ENCODE measurements at places on chromosomes 2 and 18.
A peak's percentile ranks its signal among the peaks of the same experiment; 100 is the strongest.

DNA sequence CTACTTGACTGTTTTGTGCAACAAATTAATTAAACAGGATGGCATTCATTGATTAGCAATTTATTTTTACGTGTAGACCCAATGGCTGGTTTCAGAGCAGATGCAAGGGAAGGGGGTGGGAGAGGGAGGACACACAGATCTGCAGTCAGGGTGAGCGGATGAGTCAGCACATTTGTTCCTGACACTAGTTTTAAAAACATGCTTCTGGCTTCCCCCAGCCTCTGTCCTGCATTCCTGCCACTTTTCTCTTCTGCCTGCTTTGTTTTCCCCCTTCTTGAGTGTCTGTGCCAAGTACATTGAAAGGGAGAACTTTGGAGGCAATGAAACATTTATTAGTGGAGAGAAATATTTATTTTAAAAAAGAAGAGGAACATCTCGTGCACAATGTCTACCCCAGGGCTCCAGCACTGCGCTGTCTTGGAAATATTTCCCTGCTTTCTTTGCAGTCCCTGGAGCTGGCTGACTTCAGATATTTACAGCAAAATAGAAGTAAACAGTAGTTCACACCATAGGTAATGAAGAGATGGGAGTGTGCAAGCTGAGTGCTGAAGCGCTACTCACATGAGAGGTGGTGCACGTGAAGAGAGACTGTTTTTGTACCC is 52.2 kb downstream of the NRP2 start:
- peak; percentile 64 for DNase-seq

GRCh38 chr2:6506859-6507258 is 358.8 kb downstream of the CMPK2 start:
- no peak for DNase-seq

DNA sequence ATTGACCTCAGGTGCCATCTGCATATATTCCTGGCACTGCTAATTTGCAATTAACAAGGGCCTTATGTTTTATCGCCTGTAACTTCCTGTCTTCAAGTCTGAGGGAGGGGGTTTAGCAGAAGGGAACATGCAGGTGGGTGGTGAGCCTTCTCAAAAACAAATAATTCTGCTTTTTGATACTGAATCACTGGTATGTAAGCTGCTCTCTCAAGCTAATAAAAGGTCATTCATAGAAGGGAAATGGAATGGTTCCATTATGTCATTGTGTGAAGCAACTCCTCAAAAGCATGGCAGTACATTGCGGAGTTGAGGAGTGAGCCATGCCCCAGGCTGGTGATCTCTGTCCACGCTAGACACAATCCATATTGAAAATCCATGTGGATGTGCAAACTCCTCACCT is 414.8 kb upstream of the ID2 start:
- no peak for DNase-seq

DNA sequence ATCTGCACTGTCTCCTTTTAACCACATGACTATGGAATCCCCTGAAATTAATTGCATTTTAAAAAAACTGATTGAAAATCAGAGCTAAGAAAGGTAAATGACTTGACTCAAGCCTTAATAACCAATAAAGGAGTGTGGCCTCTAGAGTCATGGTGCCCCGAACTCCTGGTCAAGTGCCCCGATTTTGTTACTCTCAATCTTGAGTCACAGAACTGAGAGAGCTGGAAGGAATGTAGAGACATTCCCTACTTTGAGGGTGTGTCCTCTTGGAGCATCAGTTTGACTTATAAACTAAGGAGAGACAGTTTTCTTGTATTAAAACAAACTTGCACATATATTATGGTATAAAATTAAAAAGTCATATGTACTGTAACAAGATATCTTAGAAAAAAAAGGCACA is 2.4 kb downstream of the WDR43 start:
- DNase-seq: no peak

DNA sequence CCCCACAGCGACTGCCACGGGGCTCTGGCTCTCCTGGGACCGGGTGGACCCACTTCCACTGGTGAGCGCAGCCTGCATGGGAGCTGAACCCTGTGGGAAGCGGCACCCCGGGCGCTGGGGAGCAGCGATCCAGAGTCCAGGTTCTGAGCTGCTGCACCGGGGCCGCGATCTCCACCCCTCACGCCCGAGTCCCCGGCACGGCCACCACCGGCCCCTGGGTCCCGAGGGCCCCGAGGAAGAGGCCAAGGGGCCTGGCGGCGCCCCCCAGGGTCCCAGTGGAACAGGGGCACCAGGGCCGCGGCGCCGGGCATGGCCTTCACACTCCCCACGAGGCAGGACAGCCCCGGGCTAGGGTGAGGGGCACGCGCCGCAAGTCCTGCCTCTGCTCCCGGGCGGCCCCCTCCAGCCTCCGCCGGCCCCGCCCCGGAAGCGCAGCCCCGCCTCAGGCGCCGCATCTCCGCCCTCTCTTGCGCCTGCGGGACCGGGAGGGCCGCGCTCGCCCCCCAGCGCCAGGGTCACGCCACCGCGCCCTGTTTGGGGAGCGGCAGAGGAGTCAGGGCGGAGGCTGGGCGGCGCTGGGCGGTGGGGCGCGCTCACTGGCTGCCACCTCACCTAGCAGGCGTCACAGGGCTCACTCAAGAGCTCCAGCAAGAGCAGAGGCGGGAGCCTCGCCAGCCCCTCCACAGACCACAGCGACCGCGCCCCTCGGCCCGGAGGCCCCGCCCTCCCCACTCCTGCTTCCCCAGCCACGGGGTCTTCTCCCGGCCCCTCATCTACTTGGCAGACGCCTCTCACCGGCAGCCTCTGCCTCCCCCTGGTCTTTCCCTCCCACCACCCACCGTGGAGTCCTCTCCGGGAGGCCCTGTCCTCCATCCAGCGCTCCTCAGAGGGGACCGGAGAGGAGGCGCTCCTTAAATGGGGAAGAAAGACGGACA is 26.8 kb downstream of the THAP4 start:
- DNase-seq: peak; percentile 29

- no peak for DNase-seq
Measured at GRCh38 chr2:130985206-130985780, 108.0 kb downstream of the FAM168B start.

GRCh38 chr18:42289526-42289925 is 334.5 kb downstream of the PIK3C3 start:
- DNase-seq: no peak

DNA sequence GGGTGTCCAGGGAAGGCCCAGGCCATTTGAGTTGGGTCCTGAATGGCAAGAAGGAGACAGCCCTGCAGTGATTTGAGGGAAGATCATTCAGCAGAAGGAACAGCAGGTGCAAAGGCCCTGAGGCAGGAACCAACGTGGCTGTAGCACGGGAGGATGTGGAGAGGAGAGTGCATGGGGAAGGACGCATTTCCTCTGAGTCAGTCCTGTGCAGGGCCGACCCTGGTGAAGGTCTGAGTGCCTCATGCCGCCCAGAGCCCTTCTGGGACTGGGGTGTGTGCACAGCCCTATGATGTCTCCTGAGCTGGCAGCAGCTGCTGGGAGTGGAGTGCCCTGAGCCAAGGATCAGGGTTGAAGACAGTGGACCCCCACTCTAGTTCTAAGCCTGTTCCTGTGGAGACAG is 17.9 kb upstream of the ARHGEF4 start:
- DNase-seq: no peak

- DNase-seq: no peak
Measured at GRCh38 chr2:47321006-47321405, 82.0 kb upstream of the MSH2 start.

GRCh38 chr2:159103411-159103810 is 135.0 kb downstream of the TANC1 start:
- DNase-seq: no peak

DNA sequence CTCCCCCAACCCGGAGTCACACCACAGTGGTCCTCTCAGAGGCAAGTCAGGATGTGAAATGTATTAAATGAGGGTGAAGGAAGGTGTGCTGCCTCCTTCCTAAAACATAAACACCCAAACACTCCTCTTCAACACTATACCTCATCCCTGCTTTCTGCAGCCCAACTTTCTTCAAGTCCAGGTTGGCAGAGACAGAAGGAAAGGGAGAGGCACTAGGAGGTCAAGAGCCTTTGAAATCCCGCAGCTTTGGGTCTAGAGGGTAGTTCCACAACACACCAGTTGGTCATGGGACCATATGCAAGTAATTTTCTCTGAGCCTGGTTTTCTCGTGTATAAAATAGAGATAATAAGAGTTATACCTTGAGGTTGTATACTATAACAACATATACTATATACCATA is 38.4 kb downstream of the FIGN start:
- DNase-seq: no peak

- no peak for DNase-seq
Measured at GRCh38 chr2:102504833-102505232, 31.8 kb downstream of the SLC9A4 start.

DNA sequence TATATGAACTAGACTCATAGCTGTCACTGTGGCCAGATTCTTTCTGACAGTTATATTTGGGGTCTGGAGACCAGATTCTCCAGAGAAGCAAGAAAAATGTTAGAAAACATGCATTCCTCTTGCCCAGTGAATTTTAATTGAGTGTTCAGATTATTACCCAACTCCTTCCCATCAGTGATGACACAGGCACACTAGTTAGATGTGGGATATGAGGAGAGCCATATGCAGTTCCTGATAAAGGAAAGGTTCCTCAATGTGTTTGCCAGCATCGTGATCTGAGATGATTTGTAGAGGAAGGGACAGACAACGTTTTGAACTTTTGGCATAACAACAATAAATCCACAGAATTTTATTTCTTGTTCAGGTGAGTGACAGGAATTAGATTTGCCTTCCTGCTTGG is 308.6 kb downstream of the PIEZO2 start:
- no peak for DNase-seq

GRCh38 chr2:179771791-179772190 is 89.6 kb downstream of the ZNF385B start:
- DNase-seq: no peak

DNA sequence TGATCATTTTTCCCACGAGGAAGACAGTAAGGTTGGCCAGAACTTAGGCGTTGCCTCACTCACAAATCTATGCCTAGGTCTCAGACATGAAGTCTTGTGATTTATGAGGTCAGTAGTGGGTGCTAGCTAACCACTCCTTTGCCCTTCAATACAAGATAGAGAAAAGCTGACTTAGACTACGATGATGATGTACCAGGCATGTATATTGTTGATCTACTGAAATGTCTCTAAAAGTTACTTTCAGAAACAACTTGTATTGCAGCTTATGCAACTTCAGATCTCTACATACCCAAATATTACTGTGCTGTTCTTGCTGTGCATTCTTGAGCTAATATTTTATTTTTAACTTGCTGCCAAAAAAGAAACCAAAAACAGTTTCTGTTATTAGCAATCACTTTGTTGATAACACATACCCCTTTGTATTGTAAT is 30.6 kb downstream of the MAPRE2 start:
- no peak for DNase-seq

GRCh38 chr2:25161055-25161781 is 7.2 kb downstream of the POMC start:
- peak; percentile 28 for DNase-seq

GRCh38 chr2:201128933-201129505 is 13.1 kb downstream of the CFLAR start:
- no peak for DNase-seq

DNA sequence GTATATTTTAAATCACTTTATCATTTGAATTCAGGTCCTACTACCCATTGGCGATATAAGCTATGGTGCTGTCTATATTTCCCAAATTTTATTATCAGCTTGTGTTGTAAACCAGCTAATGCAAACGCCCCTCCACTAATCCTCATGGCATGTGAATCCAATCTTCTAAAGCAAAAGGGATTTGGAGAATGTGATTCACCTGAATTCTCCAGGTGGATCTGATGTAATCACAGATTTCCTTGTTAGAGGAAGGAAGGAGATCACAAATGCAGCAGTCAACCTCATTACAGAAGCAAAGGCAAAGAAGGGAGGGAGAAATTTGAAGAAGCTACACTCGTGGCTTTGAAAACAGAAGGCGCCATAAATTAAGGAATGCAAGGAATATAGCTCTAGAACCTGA is 431.1 kb upstream of the CDH19 start:
- DNase-seq: no peak

DNA sequence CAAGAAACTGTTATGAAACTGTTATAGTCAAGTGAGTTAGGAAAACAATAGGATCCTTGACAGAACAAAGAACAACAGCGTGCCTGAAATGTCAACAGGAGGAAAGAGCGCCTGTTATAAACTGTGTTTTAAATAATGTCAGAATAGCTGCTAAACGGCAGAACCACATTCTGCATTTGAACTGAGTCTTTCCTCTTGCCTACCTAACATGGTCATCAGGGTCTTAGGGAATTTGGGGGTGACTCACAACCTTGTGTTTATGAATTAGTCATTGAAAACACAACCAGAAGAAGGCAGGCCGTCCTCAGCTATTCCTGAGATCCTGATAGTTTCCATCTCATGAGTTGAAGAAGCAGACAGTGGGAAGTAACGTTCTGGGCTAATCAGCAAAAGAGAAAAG is 222.0 kb upstream of the FN1 start:
- no peak for DNase-seq

DNA sequence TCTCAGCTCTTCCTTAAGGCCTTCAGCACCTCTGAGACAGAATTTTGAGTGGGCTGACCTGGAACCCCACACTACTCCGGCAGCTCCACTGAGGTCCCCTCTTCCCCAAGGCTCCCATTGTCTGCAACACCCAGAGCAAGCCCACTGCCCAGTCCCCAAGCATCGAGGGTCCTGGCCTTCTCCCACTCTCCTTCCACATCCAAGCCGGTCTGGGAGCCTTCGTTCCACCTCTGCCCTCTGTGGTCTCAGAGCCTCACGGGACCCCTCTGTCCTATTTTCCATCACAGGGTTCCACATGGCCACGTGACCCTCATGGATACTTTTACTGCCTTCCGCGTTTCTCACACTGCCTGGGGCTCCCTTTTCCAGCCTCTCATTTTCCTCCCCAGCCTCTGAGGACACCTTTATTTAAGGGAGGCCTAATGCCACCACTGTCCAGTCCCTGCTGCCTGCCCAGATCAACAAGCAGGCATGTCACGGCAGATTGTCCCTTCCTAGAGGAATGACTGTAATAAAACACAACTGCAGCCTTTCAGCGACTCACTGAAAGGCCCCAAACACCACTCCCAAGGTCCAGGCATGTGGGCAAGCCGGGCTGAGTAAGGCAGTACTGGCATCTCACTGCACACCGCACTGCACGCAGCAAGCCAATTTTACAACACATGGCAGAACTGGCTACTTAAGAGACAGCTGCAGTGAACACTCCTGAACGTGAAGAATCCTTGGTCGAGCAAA is 7.9 kb upstream of the SALL3 start:
- peak; percentile 35 for DNase-seq

- DNase-seq: no peak
Measured at GRCh38 chr18:3057526-3057925, 44.6 kb upstream of the LPIN2 start.

GRCh38 chr18:51076503-51076902 is 46.5 kb downstream of the SMAD4 start:
- no peak for DNase-seq

GRCh38 chr18:28584731-28585130 is 407.8 kb upstream of the CDH2 start:
- no peak for DNase-seq

DNA sequence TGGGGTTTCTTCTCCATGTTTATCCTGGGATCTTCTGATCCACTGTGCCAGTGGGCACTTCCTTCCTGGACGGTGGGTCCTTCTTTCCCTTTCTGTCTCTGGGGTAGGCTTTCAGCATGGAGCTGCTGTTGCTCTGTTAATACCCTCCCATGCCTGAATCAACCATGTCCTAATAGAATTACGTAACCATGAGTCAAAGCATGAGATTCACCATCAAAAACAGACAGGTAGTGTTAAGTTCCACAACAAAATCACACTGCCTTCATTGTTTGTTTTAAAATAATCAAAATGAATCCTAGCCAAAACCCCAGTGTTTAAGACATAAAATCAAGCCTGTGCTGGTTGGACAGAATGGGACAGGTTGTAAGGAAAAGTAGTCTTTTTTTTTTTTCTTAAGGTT is 37.5 kb downstream of the GNAL start:
- no peak for DNase-seq

All from spinal cord (tissue), 10 donors.